Glomerular endothelial cell (primary cell): ENCODE measurements at places on chromosomes 6 and 20.

GRCh38 chr6:69097948-69098347 is 462.9 kb downstream of the ADGRB3 start:
- no peak for DNase-seq

DNA sequence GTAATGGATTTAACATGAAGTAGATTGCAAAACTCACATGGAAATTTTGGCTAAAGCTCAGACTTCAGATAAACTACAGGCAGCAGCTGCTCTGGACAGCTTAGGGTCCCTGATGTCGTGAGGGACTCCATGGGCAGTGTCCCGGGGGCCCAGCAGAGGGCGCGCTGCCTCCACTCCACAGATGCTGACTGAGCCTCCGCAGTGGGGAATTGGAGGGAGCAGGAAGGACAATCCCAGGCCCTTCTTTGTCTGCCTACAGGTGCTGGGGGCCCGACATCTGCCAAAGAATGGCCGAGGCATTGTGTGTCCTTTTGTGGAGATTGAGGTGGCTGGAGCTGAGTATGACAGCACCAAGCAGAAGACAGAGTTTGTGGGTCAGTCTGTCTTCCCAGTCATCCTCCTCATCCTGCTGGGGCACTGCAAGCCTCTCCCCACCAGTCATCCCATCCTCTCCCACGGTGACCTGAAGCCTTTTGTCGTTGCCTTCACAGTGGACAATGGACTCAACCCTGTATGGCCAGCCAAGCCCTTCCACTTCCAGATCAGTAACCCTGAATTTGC is 35.9 kb downstream of the PLCG1 start:
- no peak for DNase-seq

GRCh38 chr6:138805016-138805765 is 9.3 kb downstream of the ECT2L start:
- no peak for DNase-seq

DNA sequence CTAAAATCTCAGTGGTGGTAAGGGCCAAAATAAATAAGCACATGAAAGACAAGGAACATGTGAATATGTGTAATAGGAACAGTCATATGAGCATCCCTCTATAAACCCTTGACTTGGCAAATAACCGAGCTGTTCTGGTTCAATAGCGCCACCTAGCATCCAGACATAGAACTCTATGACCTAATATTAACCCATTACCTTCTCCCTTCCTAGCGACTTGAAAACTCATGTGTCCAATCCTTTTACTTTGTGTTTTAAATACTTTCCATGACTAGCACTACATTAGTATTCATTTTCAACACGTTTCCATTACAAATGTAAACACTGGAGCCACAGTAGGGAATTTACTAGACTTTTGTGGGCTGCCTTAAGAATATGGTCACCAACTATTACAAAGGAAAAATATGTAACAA is 279.7 kb downstream of the UST start:
- peak; percentile 12 for DNase-seq

GRCh38 chr20:36471885-36472636 is 69.3 kb upstream of the MYL9 start:
- DNase-seq: no peak

DNA sequence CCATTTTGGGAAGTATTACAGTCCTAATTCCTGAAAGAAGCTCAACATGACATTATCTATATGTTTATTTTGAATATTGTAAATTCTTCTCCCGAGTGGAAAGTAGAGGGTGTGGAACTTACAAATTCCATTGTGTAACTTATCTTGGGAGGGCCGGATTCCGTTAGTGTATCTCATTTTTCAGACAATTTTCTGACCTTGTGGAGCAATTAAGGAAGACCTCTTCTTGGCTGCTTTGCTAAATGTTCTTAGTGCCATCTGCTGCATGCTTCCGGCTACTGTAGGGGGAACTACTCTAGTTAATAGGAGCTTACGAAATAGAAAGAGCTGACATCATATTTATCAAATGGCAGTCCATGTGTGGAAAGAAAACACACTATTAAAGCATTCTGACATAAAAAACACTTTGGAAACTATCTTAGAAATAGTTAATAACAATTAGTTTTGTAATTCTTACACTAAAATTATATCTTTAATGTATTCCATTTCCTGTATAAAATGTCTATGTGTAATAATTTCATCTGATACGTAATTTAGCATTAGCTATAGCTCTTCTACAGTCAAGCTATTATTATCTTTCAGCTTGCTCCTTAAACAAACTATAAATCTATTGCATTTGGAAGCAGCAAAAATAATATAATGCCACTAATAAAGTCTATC is 41.5 kb upstream of the KCNQ5 start:
- DNase-seq: no peak

DNA sequence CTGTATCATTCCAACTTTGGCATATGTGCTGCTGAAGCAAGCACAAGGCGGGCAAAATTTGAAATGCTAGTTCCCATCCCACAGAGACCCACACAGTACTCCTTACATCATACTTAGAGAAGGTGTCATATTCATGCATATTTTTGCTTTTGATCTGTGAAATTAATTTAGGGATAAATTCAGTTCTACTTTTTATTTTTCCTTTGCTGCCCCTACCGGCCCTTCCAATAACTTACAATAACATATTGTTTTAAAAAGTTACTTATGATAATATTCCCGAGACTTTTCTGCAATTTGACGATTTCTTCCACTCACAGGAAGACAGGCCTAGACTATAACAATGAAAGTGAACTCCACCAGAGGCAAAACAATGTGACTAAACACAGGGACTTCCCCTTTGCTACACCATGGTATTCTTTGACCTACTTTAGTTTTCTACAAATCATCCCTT is 35.0 kb downstream of the SESN1 start:
- DNase-seq: peak; percentile 76

GRCh38 chr20:61756966-61757677 is 308.6 kb downstream of the TAF4 start:
- DNase-seq: no peak

GRCh38 chr6:41693281-41694240 is 41.8 kb downstream of the TFEB start:
- no peak for DNase-seq

- no peak for DNase-seq
Observed at GRCh38 chr6:67811239-67812037, 823.6 kb upstream of the ADGRB3 start.

- DNase-seq: no peak
Observed at GRCh38 chr6:84882768-84883766, 118.7 kb upstream of the TBX18 start.

DNA sequence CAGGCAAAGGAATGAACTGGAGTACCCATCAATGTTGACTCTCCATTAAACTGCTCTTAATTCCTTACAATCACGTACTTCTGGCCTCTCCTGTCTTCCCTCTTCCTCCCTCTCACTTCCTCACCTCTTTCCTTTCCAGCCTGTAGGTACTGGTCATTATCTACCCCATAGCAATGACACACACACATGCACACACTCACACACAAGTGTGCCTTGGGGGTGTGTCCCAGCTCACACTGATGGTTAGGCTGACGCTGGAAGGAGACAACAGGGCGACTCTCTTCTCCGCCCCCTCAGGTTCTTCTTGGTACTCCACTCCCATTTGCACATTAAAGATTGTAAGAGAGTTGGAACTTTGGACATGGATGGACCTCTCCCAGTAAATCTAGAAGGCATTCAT is 14.0 kb upstream of the SERPINB9 start:
- no peak for DNase-seq

DNA sequence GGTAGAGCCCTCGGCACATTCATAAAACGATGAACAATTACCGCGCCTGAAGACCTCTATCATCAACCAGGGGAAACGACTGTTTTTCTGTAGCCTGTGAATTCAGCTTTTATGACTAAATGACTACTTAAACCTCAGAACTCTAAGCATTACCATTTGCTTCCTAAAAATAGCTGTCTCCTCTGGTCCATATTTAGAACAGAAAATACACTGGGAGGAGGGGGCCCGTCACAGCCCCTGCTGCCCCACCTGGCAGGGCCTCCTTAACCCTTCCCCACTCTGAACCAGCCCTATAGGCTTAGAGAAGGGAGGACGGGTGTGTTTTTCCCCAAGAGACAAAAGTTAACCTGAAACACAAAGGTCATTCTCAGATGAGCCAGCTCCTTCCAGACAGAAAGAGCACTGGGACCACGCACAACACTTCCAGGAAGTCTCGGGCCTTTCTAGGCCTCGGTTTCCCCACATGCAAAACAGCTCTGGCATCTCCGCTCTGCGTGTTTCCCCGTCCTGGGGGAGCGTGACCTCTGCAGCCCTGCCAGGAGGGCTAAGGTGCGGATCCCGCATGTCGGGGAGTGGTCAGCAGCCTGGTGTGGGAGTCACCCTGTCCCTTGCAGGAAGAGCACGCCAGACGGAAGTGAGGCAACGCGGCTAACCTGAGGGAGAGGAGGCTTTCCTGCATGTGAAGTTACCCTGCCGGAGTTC is 193.9 kb downstream of the DLL1 start:
- DNase-seq: no peak

GRCh38 chr20:37295595-37295994 is 6.1 kb downstream of the MANBAL start:
- no peak for DNase-seq

GRCh38 chr6:122712448-122713137 is 66.9 kb upstream of the FABP7 start:
- DNase-seq: no peak

DNA sequence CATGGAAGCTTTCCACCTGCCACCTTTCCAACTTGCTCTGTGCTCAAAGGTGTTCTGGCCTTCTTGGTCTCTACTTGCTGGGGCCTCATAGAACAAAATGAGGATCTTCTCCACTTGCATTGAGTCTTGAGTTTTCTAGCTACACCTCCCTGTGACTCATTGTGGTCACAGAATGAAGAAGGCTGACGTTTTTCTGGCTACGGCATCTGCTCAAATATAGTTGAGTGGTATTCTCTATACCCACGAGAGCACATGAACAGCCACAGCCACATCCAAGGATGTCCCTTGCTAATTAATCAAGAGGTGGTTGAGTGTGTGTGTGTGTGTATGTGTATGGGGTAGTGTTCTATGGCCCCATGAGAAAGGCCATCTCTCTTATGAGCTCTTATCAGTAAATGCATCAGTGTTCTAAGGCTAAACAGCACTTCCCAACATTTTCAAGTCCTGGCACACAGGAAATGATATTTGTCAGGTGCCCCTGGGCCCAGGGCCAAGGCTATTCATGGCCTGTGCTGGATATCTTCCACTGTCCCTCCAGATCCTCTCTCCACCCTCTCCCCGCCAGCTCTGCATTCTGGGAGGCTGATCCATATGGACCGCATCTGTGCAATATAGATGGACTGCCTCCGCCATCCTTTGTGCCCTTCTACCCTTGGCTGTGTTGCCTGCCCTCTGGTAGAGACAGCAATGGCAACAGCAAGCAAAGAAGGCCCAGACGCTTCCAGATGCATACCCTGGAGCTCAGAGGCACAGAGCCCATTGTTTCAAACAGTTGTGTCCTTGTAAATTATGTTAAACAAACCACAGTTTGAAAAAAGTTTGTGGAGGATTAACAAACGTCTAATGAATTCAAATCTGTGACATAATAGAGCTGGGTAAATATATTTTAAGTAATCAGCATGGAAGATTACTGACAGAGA is 150.2 kb downstream of the LRFN2 start:
- DNase-seq: no peak

DNA sequence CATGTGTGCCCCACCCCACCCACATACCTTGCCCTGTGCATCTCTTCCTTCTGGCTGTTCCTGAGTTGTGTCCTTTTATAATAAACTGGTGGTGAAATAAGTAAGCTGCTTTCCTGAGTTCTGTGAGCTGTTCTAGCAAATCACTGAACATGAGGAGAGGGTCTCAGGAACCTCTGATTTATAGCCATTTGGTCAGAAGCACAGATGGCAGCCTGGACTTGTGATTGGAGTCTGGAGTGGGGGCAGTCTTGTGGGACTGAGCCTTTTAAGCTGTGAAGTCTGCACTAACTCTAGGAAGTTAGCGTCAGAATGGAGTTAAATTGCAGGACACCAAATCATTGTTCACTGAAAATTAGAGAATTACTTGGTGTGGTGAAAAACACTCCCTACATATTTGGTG is 245.4 kb downstream of the LRFN2 start:
- DNase-seq: no peak

DNA sequence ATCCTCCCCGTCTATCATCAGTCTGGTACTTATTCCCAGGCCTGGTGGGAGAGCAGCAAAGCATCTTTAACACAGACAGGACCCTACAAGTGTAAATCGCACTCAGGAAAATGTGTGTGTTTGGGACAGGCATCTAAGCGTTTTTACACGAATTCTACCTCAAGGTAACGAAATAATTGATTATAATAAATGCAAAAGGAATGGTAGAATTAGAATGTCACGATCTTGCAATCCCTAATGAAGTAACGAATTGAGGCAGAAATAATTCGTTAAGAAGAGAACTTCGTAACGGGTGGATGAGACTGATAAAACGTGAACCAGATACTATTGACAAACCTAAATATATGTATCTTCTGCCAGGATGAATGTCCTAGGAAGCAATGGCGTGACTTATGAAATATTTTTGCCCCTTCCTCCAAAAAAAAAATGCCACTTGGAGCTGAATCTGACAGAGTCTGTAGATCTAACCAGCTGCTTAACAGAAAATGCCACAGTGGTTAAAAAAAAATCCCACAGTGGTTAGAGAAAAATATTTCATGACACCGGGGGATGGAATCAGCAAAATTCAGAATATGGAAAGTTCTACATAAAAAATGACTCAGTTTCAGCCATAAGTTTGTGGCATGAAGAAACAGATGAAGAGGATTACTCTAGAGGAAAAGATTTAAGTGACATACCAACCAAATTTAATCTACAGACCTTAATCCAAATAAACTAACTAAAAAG is 68.7 kb downstream of the F13A1 start:
- DNase-seq: no peak

DNA sequence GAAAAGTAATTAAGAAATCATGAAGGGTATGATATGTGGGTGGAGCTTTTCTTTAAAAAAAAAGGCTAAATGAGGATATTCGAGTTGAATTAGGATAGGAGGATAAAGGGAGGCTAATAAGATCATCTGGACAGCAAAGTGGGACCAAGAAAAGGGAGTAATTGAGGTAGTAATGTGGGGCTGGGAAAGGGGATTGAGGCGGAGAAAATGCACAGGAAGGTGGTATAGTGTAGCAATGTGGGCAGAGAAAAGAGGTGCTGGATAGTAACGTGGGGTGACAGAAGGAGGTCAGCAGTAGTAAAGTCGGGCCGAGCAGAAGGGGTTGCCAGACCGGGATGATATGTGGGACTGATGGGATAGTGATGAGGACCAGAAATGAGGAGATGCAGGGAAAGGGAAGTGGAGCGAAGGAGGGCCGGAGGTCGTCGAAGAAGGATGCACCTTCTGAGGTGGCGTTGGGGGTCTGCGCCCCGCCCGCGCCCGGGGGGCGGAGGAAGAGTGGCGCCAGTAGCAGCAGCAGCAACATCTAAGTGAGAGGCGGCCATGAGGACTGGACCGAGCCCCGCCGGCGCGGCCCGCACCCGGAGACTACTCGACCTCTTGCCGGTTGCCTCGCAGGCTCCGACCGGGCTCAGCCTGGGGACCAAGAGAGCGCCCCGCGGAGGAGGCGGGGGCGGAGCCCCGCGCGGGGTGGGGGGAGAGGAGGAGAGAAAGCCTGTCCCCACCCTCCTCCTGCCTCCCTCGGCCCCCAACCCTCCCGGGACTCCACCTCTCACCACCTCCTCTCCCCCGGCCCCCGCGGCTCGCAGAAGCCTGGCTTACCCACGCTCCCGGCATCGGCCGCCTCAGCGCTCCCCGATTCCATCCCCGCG is 887 bp downstream of the GABBR1 start:
- DNase-seq: no peak

- DNase-seq: no peak
Observed at GRCh38 chr6:89443658-89444057, 10.7 kb downstream of the ANKRD6 start.
